ENCODE measurements at places on chromosomes 2 and 18.

- no peak overlapping the region for H3K27ac ChIP-seq
- no peaks in the 10 kb centered on the region for H3K27me3 ChIP-seq
- no peak overlapping the region for H3K4me3 ChIP-seq
- peaks cover 3% of the 10 kb centered on the region for H3K36me3 ChIP-seq
Measured at GRCh38 chr2:217632043-217632442, 370.8 kb downstream of the TNS1 start.

DNA sequence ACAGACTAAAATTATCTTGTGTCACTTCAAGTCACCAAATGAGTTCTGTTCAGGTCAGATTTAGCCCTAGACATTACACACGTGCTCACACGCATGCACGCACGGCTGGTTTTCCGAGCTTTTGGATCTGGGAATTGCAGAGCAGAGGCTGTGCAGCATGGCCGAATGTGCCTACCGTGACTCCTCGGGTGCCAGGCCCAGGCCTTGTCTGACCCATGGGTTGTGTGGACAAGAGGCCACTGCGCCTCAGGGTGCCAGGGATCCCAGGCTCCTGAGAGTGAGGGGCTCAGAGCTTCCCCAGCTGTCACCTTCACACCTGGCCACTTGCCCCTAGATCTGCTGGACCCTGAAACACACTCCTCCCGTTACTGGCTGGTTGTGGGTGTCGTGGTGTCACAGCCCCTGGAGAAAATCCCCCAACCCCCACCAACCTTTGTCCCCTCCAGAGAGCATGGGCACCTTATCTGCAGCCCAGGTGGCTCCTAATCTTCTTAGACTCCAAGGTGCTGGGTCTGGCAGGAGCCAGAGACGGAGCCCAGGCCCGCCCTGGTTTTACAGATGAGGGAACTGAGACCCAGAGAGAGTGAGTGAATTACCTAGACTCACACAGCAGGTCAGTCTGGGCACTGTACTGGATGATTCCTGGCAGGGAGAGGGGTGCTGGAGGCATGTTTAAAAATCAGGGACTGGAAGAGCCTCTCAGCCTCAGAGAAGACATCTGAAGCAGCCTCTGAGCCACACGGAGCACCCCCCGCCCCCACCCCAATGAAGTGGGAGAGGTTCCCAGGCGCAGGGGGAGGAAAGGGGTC is 56.8 kb downstream of the ATOH8 start:
- no peak overlapping the region for H3K27ac ChIP-seq
- DNase-seq, result no peak
- H3K27me3 ChIP-seq, result peaks cover 37% of the 10 kb centered on the region

DNA sequence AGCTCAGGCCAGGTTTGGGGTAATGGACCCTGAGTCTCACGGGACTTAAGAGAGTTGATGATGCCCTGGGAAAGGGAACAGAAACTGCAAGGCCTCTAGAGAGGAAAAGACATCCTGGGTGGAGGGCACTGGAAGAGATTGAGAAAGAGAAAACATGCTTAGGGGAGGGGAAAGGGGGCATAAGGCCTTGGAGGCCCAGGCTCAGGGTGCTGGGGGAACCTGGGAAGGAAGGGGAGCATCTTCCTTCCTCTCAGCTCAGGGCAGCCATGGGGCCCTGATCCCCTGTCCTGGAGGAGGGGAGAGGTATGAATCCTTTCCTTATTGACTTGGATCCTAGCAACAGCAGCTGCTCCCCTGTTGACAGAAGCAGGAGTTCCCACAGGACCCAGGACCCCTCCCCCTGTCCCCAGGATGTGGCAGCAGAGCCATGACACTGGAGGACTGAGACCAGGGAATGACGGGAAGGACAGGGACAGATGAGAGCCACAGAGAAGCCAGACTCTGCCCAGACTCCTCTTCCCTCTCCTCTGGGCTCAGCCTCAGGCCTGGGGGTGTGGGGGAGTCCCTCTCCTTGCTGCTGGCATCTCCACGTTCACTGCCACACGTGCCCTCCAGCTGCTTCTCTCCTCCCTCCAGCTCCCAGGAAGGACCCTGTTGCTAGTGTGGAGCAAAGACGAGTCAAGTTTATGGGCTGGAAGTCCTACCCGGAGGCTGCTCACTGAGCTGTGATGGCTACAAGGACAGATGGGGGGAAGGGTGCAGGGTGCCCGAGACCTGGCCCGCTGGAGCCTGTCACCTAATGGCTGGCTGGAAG is 815 bp downstream of the GPBAR1 start:
- peaks cover 7% of the 10 kb centered on the region for H3K36me3 ChIP-seq
- H3K4me1 ChIP-seq, result peaks cover 31% of the 10 kb centered on the region
- H3K27me3 ChIP-seq, result no peaks in the 10 kb centered on the region
- peak overlapping the region; percentile 80 for H3K27ac ChIP-seq
- H3K4me3 ChIP-seq, result no peak overlapping the region

DNA sequence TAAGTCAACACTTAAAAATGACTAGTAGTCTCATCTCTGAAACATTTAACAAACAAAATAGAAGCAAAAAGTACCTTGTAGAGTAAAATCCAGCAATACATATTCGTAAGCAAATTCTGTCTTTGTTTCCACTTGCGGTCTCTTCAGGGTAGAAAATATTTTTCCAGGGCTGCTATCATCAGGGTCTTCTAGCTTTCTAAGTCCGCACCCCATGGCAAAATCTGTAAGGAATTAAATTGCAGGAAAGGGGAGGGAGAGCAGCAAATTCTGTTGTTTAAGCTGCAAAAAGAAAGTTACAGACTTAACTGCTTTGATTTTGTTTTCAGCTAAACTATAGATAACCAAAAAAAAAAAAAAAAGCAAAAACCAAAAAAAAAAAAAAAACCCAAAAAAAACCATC is at the start of gene RFTN2:
TSS of gene RFTN2 (minus strand) at position 342 of the 400 bp plus-strand sequence. CDS start at position 213, 129 bp downstream.
- H3K27me3 ChIP-seq, result no peaks in the 10 kb centered on the region
- H3K27ac ChIP-seq, result peak within 1 kb of the TSS; percentile 98
- DNase-seq, result no peak
- H3K4me1 ChIP-seq, result peaks cover 50% of the 10 kb centered on the region
- H3K36me3 ChIP-seq, result peaks cover 4% of the 10 kb centered on the region
- H3K4me3 ChIP-seq, result peak within 1 kb of the TSS; percentile 73

- peak overlapping the region; percentile 40 for H3K4me3 ChIP-seq
- H3K27ac ChIP-seq, result peak overlapping the region; percentile 99
- no peaks in the 10 kb centered on the region for H3K27me3 ChIP-seq
- H3K36me3 ChIP-seq, result peaks cover 37% of the 10 kb centered on the region
- peaks cover 79% of the 10 kb centered on the region for H3K4me1 ChIP-seq
Measured at GRCh38 chr2:231222318-231223000, 24.0 kb downstream of the ARMC9 start.

Data from chondrocyte (in vitro differentiated cells).